Foreskin melanocyte (primary cell): ENCODE measurements at places on chromosomes 11 and 22.

DNA sequence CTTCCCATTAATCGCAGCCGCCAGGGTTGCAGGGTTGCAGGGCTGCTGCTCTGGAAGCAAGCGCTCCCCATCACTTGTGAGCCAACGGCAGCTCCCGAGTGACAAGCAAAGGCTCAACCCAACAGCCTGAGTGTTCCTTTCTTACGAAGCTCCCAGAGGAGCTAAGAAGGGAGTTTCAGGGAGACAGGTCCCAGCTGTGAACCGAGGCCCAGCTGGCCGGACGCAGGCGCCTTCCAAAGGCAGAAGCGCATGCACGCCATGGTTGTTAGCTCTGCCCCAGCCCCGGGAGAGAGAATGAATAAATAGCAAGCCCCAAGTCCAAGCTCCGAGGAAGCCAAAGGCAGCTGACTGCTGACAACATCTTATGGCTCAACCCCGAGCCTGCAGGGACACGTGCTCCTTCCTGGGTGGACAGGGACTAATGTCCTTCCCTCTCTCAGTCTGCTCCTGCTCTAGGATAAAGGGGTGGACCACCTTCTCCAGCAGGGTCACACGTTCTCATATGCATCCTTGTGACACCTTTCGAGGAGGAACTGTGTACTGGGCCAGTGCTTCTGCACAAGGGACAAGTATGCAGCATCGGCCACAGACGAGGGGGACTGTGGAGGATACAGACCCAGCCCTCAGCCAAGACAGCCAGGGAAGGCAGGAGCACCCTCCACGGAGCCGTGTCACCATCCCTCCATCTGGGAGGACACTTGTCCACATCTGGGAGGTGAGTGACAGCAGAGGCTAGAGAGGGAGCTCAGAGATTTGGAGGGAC is 29.9 kb downstream of the SHANK2 start:
- DNase-seq = no peak

GRCh38 chr11:20289732-20290131 is 73.8 kb upstream of the HTATIP2 start:
- no peak for DNase-seq

DNA sequence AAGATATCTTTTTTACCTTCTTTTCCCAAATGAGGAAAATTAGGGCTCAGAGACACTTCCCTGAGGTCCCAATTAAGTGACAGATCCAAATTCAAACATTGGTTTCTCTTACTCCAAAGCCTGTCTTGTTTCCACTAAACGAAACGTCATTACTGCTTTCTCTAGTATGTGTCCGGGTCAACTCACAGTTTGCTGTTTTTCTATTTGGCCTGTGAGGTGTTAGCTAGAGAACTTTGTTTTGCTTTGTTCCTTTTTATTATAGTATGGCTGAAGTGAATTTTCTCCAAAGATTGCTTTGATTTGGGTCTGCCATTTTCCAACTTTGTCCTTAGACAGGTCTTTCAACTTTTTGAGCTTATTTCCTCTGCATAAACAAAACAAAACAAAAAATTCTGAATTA is 179.6 kb downstream of the UVRAG start:
- DNase-seq = no peak

- DNase-seq = no peak
These were observed 66.5 kb downstream of the CCDC34 start for GRCh38 chr11:27296497-27296896.

- no peak for DNase-seq
These were observed 117.7 kb downstream of the GALNT18 start for GRCh38 chr11:11504071-11504470.

- no peak for DNase-seq
These were observed 18.2 kb upstream of the OR6A2 start for GRCh38 chr11:6817694-6818093.

GRCh38 chr11:93735627-93736026 is 5.7 kb downstream of the TAF1D start:
- no peak for DNase-seq

DNA sequence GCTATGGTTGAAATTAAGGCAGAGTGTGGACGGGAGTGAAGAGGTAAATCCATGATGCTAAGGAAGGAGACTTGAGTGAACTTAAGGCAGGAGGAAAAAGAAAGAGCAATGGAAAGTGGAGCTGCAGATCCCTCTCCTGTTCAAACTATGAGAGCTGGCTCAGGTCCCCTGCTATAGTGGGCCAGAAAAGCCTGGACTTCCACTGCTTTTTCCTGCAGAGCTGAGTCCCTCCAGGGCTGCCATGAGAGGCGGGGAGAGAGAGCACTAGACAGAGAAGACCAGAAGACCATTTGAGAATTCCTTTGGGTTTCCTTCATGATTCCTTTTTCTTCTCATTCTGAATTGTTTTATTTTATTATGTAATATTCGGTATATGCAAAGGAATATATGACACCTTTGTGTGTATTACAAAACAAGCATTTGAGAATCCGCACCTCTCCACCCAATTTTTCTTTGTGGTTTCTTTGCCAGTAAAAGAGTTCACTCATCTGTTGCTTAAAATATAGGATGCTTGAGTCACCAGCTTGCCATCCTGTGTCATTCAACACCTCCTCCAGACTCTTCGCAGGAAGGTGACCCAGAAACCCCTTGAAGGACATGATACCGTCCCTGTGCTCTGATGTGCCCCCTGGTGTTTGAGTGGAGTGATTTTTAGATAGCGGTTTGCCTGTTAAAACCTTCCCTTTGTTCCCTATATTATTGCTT is 24.4 kb downstream of the SREBF2 start:
- peak; percentile 38 for DNase-seq

DNA sequence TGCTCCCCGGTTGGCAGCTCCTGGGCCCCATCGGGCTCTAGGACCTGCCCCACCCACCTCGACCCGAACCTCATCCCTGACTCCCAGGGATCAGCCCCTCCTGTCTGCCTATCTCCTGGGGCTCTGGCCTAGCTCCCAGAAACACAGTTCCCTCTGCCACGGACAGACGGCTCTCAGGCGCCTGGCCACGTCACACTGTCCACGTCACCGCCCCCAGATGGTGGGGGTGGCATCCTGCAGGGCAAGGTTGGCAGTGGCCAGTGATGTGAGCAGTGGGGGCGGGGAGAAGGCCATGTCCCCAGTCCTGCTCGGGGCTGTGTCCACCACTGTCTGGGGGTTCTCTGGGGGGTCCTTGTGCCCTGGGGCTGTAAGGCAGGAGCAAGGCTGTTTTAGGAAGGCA is 29.2 kb downstream of the SYT7 start:
- DNase-seq = no peak

DNA sequence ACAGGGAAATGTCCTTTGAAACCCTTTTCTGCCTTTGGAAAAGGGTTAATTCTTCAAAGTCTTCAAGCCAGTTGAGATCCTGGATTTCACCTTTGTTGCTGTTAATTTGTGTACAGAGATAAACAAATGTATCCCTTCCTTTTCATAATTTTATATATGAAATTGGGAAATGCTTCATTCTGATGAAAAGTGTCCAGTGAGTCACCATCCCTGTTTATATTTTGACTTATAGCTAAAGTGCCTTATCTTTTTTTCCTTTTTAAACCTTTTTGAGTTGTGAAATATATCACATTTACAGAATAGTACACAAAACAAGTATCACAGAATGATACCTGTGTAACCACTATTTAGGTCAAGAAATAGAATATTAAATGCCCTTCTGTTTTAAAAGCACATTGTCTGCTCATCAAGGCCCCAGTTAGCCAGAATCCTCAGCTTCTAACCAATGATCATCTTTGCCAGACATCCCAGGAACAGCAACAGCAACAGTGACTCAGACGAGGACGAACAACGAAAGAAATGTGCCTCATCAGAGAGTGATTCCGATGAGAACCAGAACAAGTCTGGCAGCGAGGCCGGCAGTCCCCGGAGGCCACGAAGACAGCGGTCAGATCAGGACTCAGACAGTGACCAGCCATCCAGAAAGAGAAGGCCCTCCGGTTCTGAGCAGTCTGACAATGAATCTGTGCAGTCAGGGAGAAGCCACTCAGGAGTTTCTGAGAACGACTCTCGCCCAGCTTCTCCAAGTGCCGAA is 27.3 kb downstream of the CTR9 start:
- DNase-seq = peak; percentile 41

DNA sequence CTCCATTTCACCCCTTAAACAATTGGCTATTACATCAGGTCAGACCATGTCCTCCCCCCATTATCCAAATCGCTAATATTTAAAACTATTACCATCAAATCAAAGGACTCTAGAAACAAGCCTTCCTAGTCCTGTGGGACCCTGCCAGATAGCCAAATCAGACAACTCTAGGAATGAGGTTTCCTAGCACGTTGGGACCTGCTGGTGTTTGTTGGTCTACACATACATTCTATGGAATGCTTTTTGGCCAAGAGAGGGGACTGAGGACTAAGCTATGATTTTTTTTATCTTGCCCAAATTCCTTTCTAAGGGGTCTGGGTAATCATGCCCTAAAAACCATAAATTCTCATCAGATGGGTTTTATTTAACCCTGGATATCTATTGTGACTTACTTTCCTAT is 14.1 kb upstream of the SELENOH start:
- no peak for DNase-seq

DNA sequence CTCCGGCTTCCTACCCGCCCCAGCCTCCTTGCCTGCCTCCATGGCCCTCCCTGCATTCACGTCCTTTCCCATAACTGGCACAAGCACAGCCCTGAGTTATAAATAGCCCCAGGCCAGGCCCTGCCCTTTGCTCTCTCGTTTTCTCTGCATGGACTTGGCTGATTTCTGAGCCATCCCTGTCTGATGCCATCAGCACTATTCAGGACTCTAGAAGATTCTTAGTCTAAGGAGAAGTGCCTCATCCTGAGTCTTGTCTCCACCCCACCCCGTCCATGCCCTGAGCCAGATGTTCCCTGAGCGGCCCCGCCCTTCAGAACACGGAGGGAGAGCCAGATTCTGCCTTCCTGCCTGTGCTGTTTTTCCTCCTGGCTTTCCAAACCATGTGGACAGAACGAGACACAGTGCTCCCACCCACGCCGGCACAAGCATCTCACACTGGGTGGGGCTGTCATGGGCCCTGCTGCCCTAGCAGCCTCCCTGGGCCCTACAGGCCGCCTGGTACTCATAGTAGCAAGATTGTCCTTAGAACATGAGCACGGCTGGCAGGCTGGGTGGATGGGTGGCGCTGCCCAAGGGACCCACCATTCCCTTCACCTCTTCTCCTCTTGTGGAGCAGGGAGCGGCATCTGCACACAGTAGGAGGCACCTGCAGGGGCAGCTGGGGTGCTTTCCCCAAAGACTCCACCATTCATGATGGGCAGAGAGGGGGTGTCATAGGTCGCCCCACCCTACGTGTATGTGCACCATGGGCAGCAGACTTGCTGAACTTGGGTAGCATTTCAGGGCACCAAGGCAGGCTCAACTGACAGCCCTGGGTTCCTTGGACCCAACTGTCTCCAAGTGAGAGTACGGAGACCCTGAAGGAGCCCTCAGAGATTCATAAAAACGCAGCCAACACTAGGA is 76.9 kb downstream of the BCR start:
- DNase-seq = no peak

DNA sequence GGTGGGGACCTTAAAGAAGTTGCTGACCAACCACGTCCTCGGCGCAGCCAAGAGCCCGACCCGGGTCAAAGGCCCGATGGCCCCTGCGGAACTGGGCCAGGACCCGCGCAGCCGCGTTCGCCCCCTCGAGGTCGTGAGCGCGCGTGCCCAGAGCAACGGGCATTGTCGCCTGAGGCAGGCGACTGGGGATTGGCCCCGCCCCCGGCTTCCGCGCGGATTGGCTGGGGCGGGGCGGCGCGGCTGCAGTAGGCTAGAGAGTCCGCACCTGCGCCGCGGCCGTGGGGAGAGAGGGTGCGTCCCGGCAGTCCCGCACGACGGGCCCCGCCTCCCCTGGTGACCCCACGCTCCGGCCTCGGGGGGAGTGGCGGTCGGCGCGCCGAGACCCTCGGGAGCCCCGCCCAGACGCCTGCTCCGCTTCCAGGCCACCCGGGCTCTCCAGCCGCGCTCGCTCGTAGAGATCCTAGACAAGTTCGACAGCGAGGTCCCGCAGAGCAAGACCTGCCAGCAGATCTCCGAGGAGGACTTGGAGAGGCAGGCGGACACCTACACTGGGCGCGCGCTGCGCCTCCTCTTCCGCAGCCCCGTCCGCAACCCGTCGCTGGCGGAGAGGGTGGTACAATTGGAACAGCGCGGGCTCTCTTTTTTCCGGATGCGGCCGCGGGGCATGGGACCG is 8.3 kb upstream of the PPIL2 start:
- DNase-seq = peak; percentile 27

GRCh38 chr11:56885177-56885576 is 103.5 kb upstream of the OR5AK2 start:
- peak; percentile 83 for DNase-seq

DNA sequence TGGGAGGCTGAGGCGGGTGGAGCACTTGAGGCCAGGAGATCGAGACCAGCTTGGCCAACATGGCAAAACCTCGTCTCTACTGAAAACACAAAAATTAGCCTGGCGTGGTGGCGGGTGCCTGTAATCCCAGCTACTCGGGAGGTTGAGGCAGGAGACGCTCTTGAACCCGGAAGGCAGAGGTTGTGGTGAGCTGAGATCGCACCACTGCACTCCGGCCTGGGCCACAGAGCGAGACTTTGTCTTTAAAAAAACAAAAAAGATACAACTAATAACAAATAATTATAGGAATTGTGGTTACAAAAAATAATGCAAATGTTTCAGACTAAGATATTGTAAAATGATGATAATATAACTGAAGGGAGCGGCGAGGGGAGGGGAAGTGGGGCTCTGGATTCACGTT is 90.3 kb upstream of the RTL6 start:
- DNase-seq = no peak

- DNase-seq = no peak
These were observed 31.7 kb upstream of the TMPRSS4 start for GRCh38 chr11:118045191-118045590.

GRCh38 chr11:111444040-111444439 is 65.0 kb upstream of the POU2AF1 start:
- DNase-seq = no peak

DNA sequence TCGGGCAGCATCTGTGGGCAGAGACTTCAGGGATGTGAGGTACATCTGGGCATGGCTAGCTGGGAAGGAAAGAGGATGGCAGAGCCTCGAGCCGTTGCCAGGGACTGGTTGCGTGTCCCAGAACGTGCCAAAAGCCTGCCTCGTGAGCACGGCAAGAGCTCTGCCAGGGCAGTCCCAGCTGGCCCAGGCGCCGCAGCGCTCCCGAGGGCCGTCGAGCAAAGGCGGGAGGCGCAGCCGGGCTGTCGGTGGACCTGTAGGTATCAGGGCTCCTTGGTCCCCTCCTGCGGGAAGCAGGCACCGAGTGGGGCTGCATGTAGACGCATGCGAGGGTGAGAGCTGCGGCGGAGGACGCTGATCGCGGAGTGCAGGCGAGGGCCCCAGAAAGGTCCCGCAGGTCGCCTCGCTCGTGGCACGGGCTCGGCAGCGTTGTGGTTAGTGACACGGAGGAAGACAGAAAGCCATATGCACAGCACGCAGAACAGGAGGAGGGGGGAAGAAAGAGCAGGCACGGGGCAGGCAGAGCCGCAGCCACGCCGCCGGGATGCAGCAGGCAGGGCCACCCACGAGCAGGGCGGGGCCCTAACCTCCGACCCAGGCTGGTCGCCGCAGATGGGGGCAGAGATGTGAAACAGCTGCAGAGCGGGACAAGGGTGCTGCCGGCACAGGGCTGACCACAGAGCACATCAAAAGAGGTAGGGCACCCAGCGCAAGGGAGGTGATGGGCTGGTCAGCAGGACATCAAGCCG is 18.0 kb downstream of the LSP1 start:
- DNase-seq = no peak

GRCh38 chr11:68503792-68504191 is 43.2 kb downstream of the PPP6R3 start:
- DNase-seq = no peak
